ENCODE measurements at places on chromosomes 1 and 21.

GRCh38 chr21:29656504-29657239 is 283.1 kb downstream of the GRIK1 start:
- DNase-seq: peak; percentile 87

DNA sequence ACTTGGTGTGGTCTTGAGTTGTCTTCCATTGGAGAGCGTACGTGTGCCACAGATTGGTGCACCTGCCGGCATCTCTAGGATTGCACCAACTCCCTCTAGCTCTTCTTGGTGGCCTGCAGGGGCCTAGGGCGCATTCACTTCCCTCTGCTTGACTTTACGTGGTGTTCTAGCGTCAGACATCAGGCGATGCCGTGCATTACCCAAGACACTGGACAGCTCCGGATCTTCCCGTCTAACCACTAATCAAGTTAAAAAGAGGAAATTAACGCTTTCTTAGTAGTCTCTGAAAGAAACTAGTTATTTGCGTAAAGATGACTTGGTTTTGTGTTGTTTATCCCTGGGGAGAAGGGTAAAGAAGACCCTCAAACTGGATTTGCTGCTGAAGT is 510 bp upstream of the IL10RB start:
- DNase-seq: peak; percentile 97

DNA sequence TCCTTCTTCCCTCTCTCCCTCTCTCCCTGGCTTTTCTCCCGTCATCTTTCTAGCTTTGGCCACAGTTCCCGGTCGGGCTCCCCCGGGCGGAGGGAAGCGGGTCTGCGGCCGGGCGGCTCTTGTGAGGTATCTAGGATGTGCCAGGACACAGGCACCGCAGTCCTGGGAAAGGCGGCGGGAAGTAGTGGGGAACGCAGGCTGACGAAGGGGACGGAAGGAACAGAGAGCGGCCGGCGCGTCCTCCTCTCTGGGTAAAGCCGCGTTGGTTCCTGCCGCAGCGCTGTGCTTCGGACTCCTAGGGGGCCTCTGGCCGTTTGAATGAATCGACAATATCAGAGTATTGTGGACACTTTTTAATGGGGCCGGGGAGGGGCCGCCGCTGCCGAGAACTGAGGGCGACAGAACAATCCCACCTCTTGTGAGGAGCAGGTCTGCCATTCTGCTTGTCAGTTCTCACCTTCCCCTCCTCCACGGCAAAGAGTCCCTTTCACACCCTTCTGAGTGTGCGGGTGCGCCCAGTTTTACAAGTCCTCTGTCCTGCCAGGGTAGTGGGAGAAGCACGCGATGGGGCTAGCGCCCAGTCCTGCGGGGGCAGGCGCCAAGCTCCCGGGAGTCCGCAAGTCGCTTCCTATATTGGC is 1.2 kb upstream of the LHX9 start:
- DNase-seq: no peak

DNA sequence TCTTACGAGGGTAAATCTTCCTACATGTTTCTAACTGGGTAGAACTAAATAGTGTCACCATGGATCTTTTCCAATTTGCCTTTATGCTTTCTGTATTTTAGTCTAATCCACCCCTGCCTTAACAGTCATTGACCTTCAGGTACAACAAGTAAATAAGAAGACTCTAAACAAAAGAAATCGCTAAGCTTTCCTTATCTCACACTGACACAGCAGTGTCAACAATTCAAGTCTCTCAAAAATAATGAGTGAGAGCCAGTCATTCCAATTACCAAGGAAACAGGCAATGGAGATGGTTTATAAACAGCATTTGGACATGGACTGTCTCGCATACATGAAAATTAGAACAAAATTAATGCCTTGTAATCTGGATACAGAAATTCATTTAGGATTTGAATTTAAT is 365.8 kb downstream of the VAV3 start:
- no peak for DNase-seq

GRCh38 chr1:171646249-171646560 is 6.3 kb downstream of the MYOC start:
- DNase-seq: no peak

DNA sequence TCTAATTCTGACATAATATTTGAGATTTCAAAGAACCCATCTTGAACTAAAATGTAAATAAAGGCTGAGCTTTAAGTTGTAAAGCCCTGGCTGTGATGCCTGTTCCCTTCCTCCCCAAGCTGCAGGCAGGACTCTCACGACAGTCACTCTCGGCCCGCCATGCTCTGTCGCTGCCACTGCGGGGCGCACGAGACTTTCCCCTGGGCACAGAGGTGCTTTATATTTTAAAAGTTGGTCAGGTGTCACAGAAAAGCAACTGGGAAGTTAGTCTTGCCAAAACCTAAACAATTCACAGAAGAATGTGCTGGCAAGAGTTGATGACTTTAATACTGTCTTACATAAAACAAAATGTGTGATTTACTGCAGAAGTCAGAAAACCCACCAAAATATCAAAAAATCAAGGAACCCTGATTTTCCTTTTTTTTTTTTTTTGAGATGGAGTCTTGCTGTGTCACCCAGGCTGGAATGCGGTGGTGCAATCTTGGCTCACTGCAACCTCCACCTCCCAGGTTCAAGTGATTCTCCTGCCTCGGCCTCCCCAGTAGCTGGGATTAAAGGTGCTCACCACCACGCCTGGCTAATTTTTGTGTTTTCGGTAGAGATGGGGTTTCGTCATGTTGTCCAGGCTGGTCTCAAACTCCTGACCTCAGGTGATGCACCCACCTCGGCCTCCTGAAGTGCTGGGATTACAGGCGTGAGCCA is 10.7 kb downstream of the LRRC47 start:
- DNase-seq: no peak

- DNase-seq: no peak
These were observed 47.7 kb downstream of the IL23R start for GRCh38 chr1:67213948-67214347.

DNA sequence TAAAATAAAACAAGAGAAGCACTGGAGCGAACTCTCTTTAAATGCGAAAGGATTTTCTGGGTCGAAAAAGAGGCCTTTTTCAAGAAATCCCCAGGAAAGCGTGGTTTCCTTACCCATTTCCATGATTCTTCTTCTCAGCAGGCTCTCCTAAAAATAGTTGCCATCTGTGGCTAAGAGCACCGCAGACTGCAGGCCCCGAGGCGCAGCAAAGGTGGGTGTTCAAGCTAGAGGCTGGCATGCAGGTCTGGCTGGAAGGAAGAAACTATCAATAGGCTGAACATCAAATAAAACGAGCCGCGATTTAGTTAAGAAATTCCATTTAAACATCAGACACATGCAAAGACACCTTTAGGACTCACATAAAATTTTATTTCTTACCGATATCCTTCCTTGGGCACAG is 135.1 kb downstream of the ADAMTS1 start:
- DNase-seq: no peak

DNA sequence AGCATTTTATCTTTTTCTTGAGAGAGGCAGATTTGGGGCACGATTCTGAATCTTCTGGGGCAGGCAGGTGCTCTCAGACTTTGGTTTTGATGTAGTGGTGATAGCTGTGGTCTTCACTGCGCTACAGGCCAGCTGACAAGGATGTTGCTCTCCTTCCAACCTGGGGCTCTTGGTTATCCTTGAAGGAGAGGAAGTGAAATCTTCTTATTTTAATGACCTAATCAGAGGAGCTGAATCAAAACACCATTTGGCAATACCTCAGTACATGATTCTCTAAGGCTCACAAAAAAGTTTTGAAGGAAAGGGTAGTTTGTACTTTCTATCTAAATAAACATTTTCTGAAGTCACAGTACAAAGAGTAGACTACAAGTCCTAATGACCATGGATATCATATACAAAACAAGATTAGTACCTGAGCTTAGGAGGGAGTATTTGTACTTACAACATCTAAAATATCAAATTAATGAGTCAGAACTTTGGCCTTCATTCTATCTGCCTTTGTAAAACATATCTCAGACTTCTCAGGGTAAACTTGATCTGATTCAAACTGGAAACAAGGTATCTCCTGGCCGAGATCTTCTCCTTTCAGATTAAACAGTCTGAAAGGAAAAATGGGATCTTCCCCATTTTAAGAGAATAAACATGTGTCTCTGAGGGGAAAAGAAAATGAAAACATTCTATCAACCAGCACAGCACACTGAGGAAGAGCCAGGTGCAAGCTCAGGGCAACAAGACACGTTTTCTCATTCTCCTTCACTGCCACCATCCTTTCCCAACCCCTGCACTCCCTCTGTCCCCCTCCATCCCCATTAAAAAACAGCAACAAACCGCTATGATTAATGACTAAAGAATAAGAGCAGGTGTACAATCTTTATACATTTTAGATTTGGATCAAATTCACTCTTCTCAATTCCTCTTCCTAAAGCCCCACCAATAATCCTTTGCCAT is 69.2 kb downstream of the SH3GLB1 start:
- DNase-seq: peak; percentile 52

GRCh38 chr1:21524686-21525339 is 15.6 kb downstream of the ALPL start:
- DNase-seq: peak; percentile 47

DNA sequence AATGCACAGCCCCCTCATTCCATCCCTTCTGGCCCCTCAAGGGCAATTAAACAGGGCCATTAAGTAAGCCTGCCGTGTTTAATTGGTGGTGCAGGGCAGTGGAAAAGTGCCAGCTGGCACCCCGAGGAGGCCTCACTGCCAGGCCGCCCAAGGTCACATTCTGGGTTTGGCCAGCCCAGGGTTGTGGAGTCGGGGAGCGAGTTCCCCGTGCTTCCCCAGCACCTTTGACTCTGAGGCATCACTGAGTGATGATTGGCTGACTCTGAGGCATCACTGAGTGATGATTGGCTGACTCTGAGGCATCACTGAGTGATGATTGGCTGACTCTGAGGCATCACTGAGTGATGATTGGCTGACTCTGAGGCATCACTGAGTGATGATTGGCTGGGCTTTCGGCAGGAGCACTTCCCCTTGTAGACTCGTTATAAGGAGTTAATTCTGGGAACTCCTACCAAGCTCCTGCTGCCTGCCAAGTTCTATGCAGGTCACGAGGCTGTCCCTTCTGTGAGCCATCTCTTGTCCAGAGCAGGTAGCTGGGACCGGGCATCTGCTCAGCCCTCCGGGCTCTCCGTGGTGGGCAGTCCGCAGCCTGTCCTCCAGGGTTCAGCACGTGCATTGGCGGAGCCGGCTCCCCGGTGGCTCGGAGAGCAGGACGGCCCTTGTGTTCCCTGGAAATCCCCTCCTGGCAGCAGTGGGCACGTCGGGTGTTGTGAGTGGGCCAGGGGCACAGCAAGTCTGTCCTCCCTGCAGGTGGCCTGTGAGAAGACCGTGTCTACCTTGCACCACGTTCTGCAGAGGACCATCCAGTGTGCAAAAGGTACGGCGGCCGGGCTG is 20.9 kb downstream of the CSTB start:
- no peak for DNase-seq

GRCh38 chr21:15719976-15720375 is 9.8 kb upstream of the USP25 start:
- peak; percentile 26 for DNase-seq

- DNase-seq: no peak
These were observed 880.5 kb downstream of the TTLL7 start for GRCh38 chr1:83118472-83118871.

- no peak for DNase-seq
These were observed 9.0 kb downstream of the COL18A1 start for GRCh38 chr21:45413922-45414321.

GRCh38 chr21:33963848-33964555 is 48.4 kb upstream of the ATP5PO start:
- no peak for DNase-seq

- DNase-seq: no peak
These were observed 33.1 kb upstream of the LMX1A start for GRCh38 chr1:165389609-165390008.

GRCh38 chr21:45285266-45285931 is 2.3 kb downstream of the POFUT2 start:
- no peak for DNase-seq

- DNase-seq: no peak
These were observed 10.5 kb downstream of the CITED4 start for GRCh38 chr1:40851643-40852042.

- DNase-seq: no peak
These were observed 55.8 kb upstream of the SELENON start for GRCh38 chr1:25744140-25744581.

- DNase-seq: no peak
These were observed 344.3 kb downstream of the MATN1 start for GRCh38 chr1:30378991-30379581.

DNA sequence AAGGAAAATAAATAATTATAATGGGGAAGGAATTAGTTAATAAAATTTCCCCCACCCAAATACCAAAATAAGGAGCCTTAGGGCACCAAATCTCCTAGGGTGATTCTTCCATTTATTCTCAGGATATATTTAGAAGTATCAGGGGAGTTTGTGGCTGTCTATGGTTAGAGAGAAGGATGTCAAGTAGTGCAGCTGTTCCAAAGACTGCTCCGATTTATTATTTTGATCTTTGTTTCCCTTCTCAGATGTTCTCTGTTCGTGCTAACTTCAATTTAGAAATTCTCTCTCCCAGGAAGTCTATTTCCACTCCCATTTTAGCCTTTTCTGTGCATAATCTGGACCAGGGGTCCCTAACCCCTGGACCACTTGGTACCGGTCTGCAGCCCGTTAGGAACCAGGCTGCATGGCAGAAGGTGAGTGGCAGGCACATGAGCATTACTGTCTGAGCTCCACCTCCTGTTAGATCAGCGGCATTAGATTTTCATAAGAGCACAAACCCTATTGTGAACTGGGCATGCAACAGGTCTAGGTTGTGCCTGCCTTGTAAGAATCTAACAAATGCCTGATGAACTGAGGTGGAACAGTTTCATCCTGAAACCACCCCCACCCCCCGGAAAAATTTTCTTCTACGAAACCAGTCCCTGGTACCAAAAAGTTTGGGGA is 9.3 kb upstream of the MAST2 start:
- no peak for DNase-seq

GRCh38 chr1:94246692-94247137 is 9.3 kb upstream of the ARHGAP29 start:
- DNase-seq: no peak

DNA sequence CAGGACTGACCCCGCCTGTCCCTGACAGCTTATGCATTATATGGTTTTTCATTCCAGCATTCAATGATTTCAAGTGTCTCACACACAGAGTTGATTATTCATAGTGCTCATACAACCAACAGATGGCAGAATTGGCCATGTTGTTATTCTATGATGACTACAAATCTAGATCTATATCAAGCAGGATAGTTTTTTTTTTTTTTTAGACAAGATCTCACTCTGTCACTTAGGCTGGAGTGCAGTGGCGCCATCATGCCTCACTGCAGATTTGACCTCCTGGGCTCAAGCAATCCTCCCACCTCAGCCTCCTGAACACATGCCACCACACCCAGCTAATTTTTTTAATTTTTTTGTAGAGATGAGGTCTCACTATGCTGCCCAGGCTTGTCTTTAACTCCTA is 40.1 kb upstream of the LRRC8D start:
- no peak for DNase-seq
